ENCODE measurements at places on chromosomes 11 and 22.

DNA sequence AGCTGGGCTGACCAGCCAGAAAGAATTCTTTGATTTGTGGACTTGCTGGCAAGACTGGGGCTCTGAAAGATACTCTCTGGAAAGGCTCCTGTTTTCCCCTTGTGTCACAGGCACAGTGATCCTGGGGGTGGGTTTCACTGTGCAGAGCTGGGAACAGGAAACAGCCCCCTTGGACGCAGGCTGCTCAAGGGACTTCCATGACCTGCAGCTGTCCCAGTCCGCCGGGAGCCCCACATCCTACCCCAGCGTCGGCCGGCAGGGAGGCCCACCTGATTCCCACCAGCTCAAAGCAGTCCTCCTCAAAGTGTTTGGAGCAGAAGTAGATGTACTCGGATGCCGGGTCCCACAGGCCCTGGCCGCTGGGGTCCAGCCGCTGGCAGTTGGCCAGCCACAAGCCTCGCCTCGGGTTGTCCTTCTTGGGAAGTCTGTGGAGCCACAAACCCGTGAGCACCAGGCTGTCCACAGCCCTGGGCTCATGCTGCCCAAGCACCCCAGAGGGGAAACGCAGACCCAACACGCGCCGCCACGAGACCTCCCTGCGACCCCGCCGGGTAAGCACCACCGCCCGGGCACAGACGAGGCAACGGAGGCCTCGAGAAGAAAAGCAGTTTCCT, 824 bp downstream of the THAP7 start:
- DNase-seq = no peak

DNA sequence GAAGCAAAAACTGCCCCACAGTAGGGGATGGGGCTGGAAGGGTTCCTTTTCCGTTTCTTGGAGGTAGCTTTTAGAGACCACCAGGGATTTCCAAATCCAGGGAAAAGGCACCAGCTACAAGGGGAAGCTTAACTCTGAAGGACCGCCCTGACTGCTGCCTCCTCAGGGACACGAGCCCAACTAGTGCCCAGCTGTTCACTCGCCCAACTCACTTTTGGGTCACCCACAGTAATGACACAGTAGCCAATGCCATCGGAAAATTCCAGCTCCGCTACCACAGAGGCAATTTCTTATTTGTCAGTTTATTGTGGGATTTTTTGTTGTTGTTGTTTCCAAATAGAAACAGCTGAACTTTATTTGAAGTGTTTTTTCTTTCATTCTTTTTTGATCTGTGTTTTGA, 141.3 kb downstream of the ATXN10 start:
- no peak for DNase-seq

DNA sequence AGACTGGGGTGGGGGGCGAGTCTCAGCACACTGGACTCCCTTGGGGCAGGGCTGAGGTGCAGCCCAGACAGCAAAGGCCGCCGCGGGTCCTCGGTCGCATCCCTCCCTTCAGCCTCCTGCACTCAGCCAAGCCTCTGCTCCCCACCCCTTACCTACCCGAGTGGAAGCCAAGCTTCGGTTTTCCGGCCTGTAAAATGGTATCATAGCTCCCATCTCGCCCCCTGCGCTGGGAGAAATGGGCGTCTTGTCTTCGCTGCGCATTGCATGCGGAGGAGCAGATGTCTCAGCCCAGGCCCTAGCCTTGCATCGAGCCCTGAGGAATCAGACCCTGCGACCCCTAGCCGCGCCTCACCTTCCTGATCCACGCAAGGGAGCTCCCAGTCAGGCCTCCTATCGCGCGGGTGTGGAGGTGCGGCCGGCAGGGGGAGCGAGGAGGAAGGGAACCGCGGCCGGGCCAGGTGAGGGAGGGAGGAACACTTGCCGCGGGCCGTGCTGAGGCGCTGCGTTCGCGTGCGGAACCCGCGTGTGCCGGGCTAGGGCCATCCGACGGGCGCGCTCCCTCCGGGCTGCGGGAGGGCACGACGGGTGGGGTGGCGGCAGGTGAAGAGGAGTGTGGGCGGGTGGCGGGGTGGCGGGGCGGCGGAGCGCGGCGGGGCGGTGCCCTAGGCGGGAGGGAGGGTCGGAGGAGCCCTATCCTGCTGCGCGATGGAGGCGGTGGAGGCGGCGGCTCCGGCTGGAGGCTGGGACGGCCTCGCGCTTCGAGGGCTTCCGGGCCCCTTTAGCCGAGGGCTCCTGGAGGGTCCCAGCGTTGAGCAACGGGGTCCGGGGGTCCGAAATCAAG, 4.1 kb upstream of the TBX1 start:
- peak; percentile 56 for DNase-seq

DNA sequence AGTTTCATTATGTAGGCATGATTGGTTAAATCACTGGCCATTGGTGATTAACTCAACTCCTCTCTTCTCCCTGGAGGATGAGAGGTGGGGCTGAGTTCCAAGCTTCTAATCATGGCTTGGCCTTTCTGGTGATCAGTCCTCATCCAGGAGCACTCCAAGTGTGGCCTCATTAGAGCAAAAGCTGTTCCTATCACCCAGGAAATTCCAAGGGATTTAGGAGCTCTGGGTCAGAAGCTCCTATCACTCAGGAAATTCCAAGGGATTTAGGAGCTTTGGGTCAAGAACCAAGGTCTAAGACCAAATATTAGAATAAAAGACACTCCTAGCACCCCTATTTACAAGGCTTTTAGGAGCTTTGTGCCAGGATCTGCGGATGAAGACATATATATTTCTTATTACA, 168.0 kb upstream of the BDNF start:
- DNase-seq = no peak

DNA sequence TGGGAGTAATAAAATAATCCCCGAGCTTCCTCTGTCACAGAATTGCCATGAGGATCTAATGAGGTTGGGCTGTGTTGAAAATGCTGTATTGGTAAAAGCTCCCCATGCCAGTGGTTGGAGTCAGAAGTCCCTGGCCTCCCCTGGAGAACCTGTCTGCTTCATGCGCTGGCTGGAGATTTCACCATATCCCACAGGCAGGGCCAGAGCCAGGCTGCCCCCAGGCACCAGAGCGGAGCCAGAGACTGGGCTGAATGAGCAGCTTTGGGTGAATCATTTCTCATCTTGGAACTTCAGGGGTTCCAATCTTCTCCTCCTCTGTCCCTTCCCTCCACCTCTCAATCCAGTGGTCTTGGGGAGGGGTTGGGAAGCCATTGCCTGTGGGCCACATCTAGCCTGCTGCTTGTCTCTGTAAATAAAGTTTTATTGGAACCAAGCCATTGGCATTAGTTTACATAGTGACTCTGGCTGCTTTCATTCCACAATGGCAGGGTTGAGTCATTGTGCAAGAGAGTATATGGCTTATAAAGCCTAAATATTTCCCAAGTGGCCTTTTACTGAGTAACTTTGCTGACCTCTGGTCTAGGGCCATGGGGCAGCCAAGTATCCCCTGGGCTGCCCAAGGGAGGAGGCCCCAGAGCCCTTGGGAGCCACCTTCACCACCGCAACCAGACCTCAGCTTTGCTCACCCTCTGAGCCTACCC, 35.2 kb downstream of the LRRC10B start:
- no peak for DNase-seq

DNA sequence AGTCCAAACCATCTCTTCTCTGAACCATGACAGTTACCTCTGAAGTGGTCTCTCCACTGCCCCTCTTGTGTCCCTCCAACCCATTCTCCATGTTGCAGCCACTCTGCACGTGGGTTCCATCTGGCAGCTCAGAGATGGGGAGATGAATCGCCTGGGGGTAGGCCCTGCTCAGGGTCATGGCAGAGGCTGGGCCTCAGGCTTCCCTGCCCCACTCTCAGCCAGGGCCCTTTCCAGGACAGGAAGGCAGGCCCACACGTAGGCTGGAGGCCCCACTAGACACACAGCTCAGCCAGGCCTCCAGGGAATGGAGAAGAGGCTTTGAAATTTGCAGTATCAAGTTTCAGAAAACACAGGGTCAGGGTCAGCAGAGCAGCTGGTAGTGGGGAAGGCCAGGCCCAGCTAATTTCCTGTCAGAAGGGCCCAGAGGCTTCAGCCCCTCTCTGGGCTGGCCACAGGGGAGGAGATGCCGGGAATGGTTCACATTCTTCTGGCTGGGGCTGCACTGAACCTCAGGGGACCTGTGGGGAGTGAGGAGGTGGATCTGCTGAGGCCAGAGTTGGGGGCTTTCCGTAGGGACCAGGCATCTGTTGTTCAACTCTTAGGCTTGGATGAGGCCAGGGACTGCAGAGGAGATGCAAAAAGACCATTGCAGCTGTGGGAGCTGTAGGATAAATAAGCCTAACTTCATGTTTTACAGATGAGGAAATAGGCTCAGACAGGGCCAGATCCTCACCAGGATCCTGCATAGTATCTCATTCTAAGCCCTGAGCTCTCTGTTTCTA, 101.6 kb downstream of the SWAP70 start:
- no peak for DNase-seq

- no peak for DNase-seq
Measured at GRCh38 chr11:44555031-44555800, 10.2 kb upstream of the CD82 start.

DNA sequence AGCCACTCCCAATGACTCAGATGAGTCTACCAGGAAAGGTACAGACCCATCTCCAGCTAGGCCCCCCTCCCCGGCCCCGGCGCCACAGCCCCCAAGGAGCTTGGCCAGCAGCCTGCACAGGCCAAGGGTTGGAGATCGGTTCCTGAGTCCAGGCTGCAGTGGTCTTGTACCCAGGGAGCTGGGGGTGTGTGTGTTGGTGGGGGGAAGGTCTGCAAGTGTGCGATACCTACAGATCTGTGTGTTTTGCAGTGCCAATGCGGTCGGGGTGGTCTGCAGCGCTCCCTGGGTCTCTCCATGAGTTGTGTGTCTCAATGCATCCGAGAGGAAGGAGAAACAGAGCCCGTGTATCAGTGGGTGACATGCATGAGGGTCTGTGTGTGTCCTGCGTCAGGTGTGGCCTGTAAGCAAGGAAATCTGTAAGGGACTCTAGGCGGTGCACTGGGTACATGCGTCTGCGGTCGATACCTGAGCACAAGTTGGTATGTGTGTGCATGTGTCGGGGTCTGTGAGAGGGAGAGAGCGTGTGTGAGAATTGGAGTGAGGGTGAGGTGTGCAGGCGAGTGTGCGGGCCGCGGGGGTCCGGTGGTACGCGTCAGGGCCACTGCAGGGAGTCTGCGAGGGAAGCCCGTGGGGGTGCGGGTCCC, 645 bp downstream of the CDC42BPG start:
- no peak for DNase-seq

GRCh38 chr11:93166862-93167261, 30.9 kb downstream of the SLC36A4 start:
- DNase-seq = no peak

GRCh38 chr11:70813651-70814050, 415.3 kb downstream of the CTTN start:
- no peak for DNase-seq

GRCh38 chr11:23404225-23405160, 544.2 kb upstream of the CCDC179 start:
- no peak for DNase-seq

DNA sequence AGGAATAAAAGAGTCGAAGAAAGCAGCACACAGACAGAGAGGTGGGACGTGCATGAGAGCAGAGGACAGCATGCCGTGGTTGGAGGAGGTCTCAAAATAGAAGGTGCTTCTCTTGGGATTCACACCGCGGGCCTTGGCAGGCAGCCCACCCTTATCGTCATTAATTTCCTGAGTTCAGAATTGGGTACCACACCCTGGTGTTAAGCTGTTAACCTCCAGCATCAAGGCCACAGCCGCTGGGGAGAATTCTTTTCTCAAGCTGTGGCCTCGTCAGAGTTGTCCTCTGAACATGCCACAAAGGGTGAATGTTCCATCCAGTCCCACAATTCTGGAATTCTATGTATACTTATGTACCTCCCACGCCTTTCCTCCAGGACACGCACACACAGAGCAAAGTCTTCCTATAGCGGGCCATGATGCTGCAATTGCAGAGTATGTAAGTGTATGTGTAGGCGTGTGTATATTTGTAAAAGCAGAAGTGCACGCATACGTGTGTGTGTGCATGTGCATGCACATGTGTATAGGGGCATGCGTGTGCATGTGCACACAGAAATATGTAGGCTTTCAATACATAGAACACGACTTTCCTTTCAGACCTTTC, 39.0 kb downstream of the ADAMTS8 start:
- DNase-seq = no peak

GRCh38 chr11:34929794-34930763, 13.7 kb downstream of the PDHX start:
- DNase-seq = no peak

- DNase-seq = no peak
Measured at GRCh38 chr11:2437516-2437915, 6.8 kb downstream of the TRPM5 start.

DNA sequence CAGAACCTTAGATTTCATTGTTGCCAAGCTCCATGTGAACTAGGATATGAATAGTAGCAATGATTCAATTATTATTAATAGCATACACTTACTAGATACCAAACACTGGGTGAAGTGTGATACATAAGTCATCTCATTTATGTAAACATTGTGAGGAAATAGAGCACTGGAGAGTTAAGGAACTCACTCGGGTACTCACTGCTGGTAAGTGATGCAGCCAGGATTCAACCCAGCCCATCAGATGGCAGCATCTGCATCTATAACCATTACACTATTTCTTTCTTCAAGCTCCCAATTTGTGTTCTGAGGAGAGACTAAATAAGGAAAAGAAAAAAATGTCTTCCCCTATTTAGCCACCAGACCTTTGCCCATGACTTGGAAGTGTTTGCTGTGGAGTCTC, 10.2 kb upstream of the ALG8 start:
- DNase-seq = no peak

DNA sequence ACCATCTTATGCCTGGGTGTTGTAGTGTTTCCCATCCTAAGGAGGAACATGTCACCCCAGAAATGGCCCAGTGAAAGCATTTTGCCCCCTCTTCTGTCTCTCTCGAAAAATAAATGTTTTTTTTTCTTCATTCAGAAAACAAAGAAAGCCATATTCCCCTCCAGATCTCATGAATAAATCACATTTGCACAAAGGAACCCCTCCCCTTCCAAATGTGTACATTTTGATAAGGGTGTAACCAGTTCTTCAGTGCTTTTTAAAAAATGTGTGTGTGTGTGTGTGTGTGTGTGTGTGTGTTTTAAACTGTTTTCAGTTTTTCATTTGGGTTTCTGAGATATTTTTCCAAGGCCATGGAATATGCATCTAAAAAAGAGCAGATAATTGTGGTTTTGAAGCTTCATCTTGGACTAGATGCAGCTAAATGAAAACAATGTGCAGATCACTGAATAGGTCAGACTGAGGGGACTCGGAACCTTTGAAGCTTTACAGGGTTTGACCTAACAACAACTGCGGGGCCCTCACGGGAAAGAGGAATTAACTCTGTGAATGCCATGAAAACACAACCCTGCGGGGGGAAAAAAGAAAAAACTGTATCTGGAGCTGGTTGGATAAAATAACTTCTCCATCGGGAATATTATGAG, 76.4 kb downstream of the YAP1 start:
- DNase-seq = no peak
